ENCODE measurements at places on chromosomes 12 and 14. TPM values are rescaled to one million over a fixed set of nuclear protein-coding genes. Genes with fewer than 3 reads are reported as not detected.

DNA sequence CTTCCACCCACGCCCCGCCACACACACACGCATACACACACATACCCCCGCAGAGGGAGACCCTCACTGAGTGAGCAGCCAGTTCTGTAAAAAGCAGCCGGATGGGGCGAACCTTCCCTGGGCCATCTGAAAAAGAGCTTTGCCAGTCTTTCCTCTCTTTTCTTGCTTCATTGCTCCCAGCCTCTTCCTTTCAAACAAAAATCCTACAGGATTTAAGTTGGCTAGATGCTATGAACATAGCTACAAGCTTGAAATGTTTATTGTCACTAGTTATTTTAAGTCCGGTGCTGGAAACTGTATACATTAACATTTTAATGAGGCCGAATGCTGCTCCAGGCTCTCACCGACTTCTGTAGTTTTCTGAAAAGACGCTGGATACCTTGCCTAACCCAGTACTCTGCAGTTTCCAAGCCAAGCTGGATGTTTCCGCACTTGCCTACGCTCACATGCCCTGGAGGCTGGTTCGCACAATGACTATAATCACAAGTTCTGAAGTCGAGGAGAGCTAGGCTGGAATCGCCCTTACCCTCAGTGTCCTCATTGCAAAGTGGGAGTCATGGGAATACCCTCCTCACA, 39.2 kb downstream of the LTBP2 start:
- no peak for DNase-seq

The MUCL1 gene
- total RNA-seq: not detected

DNA sequence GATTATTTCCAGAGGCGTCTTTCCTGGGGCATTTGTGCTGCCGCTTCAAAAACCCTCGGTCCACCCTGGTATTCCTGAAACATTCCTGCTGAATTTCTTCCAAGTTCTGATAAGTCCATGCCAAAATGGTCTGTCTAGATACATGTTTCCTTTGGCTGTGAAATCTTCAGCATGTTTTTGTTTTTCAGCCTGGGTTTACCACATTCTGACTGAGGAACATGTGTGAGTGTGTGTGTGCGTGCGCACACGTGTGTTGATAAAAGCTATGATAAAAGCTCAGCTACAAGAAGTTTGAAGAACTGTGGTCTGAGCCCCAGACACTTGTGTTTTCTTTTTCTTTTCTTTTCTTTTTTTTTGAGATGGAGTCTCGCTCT, 22.4 kb downstream of the ANKRD9 start:
- no peak for DNase-seq

DNA sequence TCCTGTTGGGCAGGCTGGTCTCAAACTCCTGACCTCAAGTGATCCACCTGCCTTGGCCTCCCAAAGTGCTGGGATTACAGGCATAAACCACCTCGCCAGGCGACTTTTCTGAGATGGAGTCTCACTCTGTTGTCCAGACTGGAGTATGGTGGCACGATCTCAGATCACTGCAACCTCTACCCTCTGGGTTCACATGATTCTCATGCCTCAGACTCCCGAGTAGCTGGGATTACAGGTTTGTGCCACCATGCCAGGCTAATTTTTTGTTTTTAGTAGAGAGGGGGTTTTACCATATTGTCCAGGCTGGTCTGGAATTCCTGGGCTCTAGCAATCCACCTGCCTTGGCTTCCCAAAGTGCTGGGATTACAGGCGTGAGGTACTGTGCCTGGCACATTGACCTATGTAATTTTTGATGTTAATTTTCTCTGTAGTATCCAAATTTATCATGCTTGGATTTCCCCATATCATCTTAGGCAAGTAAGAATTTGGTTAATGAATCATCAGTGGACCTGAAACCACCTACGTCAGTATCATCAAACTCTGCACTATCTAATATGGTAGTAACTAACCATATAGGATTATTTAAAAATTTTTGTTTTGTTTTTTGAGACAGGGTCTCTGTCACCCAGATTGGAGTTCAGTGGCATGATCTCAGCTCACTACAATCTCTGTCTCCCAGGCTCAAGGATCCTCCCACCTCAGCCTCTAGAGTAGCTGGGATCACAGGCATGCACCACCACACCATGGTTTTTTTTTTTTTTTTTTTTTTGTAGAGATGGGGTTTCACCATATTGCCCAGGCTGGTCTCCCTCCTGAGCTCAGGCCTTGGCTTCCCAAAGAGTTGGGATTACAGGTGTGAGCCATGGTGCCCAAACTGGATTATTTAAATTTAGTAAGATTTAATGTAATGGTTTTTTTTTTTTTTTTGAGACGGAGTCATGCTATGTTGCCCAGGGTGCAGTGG, 11.9 kb upstream of the ATP5F1B start:
- DNase-seq: no peak

GRCh38 chr14:74950795-74951442, 4.5 kb downstream of the PGF start:
- DNase-seq: no peak

DNA sequence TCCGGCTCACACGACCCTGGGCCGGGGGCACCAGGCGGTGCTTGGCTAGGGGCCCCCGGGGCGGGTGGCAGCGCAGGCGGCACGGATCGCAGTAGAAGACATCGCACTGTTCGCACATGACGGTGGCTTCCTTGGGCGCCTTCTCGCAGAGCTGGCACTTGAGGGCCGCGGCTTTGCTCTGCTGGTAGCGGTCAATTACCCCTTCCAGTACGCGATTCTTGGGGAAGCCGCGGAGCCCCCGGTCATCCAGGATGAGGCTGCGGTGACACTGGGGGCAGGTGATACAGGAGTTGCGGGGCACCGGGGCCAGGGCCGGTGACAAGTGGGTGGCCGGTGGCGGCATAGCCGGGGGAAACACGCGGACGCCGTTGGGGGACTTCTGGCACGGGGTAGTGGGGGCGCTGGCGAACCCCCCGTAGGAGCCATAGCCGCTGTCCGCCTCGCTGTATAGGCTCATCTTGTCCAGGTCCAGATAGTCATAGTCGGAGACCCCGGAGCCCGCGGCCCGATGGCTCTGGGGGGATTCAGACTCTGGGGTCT, 553 bp downstream of the TRIM9 start:
- DNase-seq: peak; percentile 62
